SW480 (cell line): ENCODE measurements at places on chromosomes 6 and 20.

- no peak for DNase-seq
Observed at GRCh38 chr6:109891924-109892323, 86.2 kb upstream of the GPR6 start.

GRCh38 chr20:14913896-14914620, 576.6 kb upstream of the FLRT3 start:
- no peak for DNase-seq

GRCh38 chr6:34556493-34556892, 364 bp upstream of the SPDEF start:
- no peak for DNase-seq

GRCh38 chr20:47535088-47535487, 33.4 kb downstream of the NCOA3 start:
- DNase-seq: no peak

- DNase-seq: no peak
Observed at GRCh38 chr20:62944184-62944583, 6.2 kb downstream of the GID8 start.

DNA sequence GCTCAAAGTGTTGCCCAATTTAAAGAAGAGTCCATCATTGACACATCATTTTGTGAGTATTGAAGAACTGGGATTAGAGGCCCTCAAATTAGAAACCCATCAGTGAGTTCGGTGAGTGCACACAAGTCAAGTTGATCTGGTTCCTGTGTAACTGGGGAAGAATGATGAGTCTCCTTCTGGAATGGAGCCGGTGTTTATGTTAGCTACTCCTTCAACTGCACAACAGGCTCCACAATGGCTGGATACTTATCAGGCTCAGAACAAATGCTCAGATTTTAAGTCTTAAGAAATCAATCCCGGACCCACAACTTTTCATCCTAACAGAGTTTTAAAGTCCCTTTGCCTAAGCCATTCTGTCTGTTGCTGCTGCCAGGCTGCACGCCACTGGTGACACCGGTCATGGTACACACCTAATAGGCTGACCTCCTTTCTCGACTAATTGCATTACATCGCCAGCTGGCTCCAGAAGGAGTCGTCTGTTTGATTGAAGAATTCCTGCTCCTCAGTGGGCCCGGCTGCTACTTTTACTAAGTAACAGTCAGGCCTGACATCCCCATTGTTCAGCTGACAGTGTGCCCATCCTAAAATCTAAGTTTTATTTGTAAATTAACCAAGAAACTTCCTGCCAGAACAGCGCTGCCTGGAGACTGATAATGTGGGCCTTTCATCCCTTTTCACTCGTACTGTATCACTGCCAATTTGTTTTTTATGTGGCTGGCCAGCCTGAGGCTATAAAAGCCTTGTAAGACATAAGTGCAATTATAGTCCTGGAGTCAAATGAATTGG, 130.4 kb downstream of the INSM1 start:
- no peak for DNase-seq

GRCh38 chr20:23668477-23668951, 20.3 kb downstream of the CST4 start:
- DNase-seq: peak; percentile 78

DNA sequence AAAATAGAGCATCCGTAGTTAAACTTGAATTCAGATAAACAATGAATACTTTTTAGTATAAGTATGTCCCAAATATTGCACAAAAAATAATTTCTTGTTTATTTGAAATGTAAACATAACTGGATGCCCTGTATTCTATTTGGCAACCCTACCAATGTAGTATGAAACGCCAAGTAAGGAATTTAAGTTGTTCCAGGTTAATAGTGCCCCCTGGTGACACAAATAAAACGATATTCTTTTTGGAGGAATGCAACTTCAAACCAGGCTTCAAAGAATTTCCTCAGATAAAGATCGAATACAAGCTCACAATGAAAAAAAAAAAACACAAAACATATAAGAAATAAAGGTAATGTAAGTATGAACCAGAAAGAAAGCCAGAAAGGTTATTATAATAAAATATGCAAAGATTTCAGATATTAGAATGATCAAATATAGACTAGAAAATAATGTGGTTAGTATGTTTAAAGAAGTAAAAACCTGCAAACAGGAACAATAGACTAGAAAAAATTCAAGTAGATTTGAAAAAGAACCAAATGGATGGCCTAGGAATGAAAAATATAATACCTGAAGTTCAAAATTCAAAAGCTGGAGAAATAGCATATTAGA, 18.4 kb upstream of the AKAP7 start:
- peak; percentile 20 for DNase-seq

DNA sequence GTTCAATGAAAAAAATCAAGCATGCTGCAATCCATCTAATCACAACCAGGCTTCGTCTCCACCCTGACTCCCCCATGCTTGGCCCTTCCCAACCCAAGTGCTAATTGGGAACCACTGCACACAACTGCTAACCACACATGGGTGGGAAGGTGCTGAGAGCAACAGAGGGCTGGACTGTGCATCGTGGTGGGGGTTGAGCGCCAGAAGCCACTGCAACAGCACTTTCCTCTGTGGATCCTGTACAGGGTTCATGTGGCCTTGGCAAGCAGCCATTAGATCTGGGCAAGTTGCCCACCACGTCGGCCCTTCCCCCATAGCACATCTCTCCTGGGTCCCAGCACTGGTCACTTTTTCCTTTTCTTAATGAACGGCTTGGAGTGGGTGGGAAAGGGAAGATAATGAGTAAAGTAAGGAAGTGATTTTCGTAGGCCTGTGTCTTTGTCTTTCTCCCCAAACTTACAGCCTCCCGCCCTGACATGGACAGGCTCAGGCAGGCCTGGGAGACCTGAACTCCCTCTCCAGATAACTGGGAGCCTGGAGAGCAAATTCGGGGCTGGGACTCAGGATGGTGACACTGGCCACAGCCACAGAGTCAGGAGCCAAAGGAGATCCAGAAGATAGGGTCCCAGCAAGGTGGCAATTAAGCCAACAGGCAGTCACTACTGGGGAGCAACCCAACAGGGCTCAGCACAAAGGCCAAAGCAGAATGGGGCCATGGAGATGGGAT, 34.4 kb upstream of the MRPS10 start:
- no peak for DNase-seq

GRCh38 chr20:9088556-9088955, 19.7 kb downstream of the PLCB4 start:
- DNase-seq: no peak

GRCh38 chr6:134165561-134166201, 113.3 kb upstream of the SLC2A12 start:
- DNase-seq: no peak

GRCh38 chr6:37207903-37208456, 38.0 kb downstream of the PIM1 start:
- DNase-seq: peak; percentile 72

GRCh38 chr6:54719131-54719530, 127.4 kb upstream of the FAM83B start:
- no peak for DNase-seq

DNA sequence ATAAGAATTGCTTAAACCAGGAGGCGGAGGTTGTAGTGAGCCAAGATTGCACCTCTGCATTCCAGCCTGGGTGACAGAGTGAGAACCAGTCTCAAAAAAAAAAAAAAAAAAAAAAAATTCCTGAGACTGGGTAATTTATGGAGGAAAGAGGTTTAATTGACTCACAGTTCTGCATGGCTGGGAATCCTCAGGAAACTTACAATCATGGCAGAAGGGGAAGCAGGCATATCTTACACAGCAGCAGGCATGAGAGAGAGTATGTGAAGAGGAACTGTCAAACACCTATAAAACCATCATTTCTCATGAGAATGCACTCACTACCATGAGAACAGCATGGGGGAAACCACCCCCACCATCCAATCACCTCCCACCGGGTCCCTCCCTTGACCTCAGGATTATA, 1.8 kb upstream of the FKBP1A start:
- DNase-seq: no peak

DNA sequence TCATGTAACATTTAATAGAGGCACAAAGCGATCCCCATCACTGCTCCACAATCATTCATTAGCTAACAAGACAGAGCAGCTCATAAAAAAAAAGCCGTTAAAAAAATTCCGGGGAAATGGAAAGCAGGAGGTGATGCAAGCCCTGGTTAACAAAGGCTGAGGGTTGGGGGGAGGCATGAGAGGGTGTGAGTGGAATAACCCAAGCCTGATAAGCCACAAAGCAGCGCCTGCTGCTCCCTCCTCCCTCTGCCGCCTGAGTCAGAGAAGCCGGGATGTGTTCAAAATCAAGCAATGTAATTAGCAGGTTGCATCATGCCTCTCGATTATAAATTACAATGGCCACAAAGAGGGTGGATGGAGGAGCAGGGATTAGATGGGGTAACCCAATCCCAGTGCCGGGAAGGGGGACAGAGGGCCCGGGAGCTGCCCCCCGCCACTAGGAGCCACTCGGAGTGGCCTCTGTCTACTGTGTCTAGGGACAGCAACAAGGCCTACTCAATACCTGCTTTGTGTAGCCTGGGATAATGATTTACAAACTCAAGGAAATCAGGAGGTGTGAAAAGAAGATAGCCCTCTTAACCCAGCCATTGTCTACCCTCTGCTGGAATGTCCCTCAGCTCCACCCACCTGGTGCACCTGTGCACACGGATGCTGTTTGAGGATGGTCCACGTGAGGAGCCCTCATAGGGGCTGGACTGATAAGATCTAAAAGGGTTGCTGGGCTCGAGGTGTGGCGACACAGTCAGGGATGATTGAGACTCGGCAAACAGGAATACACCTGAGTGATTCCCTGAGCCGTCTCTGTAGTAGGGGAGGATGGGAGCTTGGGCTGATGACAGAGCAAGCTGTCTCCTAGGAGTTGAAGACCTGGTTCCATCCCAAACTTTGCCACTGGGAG, 156.9 kb downstream of the VEGFA start:
- peak; percentile 98 for DNase-seq

DNA sequence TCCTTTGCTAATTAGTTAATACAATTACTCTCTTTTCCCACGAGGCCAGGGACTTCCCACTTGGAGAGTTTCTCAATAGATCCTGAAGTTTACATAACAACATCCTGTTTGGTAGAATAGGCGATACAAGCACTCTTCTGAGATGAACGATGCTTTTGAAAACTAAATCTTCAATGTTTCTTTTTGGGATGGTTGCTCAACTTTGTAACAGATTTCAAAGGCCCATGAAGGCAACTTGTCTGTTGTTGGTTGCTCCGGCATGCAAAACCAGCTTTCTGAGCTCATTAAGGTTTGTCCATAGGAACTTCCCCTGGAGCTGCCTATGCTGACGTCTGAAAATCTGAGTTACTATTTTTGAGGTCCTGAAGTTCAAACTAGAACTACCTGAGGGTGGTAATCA, 25.9 kb upstream of the ROS1 start:
- DNase-seq: no peak

DNA sequence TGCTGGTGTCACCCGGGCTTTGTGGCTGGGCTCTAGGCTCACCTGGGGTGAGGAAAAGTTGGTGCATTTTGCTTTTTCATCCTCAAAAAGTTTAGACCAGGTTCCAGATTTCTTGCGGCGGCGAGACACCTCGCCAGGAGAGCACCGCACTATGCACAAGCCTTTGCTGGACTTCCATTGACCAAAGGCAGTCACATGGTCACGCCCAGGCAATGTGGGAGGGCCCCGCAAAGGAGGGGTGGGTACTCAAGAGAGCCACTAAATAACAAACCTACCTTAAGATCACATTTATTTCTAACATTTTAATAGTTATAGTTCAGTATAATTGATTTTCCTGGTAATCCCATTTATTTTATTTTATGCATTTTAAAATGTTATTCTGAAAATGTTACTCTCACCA, 3.0 kb upstream of the KIF16B start:
- no peak for DNase-seq

- DNase-seq: no peak
Observed at GRCh38 chr20:42610070-42610469, 579.6 kb downstream of the PTPRT start.

- DNase-seq: no peak
Observed at GRCh38 chr20:62596921-62597320, 45.4 kb upstream of the SLCO4A1 start.

DNA sequence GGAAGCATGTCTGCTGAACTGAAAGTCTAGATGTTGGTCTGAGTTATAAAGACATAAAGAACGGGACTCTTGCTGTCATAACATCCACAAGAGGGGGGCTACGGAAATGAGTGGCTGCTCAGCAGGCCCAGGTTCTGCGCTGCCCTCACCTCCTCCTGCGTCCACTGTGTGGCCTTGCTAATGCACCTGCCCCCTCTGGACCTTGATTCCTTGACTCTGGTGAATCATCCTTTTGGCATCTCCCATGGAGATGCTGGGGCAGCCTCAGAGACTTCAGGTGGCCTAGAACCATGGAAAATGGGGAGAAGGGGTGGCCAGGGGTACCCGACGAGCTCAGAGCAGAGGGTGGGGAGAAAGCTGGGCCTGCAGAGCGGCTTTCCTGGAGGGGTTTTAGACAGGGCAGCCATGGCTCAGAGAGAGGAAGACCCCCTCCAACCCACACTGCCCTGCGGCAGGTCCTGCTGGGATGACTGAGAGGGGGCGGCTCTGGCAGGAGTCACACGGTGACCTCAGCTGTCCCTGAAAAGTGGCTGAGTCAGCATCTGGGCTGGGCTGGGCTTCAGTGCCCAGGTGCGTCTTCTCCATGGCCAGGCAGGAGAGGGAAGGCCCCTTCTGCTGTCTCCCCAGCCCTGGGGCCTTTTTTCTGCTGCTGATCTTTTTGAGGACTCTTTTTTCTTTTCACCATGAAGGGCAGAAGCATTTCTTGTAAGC, 46.9 kb downstream of the DLGAP4 start:
- DNase-seq: no peak

- no peak for DNase-seq
Observed at GRCh38 chr20:49351775-49352174, 73.9 kb upstream of the ZNFX1 start.

- no peak for DNase-seq
Observed at GRCh38 chr6:119024111-119024510, 54.4 kb downstream of the FAM184A start.

DNA sequence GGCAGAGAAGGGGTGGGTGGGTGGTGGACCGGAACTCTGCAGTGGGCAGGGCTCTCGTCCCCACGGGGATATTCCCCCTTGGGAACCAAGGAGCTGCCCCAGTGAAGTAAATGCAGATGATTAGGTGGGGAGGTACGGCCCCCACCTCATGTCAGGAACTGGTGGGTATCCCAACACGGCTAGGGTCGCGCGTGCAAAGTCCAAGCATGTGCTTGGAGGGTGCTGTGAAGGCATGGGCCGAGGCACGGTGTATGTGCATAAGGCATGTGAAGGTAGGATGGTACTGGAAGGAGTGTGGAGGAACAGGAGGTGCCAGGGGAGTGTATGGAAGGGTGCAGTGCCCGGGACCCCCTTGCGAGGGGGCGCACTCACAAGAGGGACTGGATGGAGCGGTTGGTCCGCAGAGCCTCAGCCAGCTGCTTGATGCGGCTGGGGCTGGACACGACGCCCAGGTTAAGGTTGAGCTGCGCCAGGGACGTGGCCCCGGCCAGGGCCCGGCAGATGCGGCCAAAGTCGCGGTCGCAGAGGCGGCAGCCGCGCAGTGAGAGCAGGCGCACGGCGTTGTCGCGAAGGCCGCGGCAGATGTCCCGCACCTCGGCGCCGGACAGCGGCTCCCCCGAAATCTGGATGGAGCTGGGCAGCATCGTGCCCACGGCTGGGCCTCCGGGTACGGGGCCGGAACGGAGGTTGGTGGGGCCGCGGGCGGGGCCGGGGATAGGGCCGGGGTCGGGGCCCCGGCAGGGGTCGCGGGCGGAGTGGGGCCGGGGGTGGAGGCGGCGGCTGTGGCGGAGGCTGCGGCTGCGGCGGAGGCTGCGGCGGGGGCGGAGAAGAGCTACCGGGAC, 783 bp downstream of the LRRC73 start:
- no peak for DNase-seq
